ENCODE measurements at places on chromosomes 3 and 15. TPM values are rescaled to one million over a fixed set of nuclear protein-coding genes. Genes with fewer than 3 reads are reported as not detected.

Gene CHD2
- total RNA-seq = 201 TPM

Gene SQOR
- total RNA-seq = not detected

Gene SPINK8
- total RNA-seq = not detected

Gene CFAP100
- total RNA-seq = not detected

Gene RTP1
- not detected for total RNA-seq

Gene SLC12A1
- not detected for total RNA-seq

Gene RPL39L
- 15.1 TPM for total RNA-seq

Gene CISH
- total RNA-seq = 6.0 TPM

Gene ITIH3
- not detected for total RNA-seq

Gene FANCD2OS
- not detected for total RNA-seq

Gene EPHB3
- 5.0 TPM for total RNA-seq

Gene SPSB4
- 98.4 TPM for total RNA-seq

Gene RFC4
- total RNA-seq = 36.3 TPM

Gene AMT
- 12.4 TPM for total RNA-seq

Gene DPPA2
- 0.42 TPM for total RNA-seq

Gene DISP2
- 44.3 TPM for total RNA-seq

Gene REC114
- not detected for total RNA-seq

Gene ILDR1
- not detected for total RNA-seq

Gene NPRL2
- total RNA-seq = 30.4 TPM

Gene SAMMSON
- total RNA-seq = not detected

Gene SEC61A1
- total RNA-seq = 201 TPM

Gene CEP70
- total RNA-seq = 15.7 TPM

Gene A4GNT
- not detected for total RNA-seq

Gene OCA2
- total RNA-seq = 1.7 TPM

Gene PEAK1
- 110 TPM for total RNA-seq

Gene CASR
- not detected for total RNA-seq

Gene ZNF80
- not detected for total RNA-seq

Gene ROPN1B
- total RNA-seq = not detected

Gene TUSC7
- not detected for total RNA-seq

Gene GOLGA6L4
- total RNA-seq = 14.6 TPM

Gene ESYT3
- not detected for total RNA-seq

Measured in glutamatergic neuron (in vitro differentiated cells).